ENCODE measurements at places on chromosomes 3 and 15. TPM values are rescaled to one million over a fixed set of nuclear protein-coding genes. Genes with fewer than 3 reads are reported as not detected.

DNA sequence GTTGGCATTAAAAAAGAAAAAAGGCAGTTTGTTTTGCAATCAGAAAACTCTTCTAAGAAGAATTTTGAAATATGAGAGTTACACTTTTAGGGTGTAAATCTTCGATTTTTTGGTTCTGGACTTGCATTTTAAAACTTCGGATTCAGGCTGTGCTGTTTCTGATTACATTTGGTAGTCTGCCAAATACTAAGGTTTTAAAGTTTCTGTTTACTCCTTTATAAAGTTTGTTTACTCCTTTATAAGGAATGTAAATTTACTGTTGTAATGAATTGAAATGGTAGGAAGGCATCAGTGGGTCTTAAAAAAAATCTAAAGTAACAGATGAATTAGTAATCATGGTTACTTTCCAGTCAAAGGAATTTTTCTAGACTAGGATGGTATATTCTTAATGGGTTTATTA, 14.1 kb downstream of the FXR1 start:
- peak; percentile 30 for DNase-seq

DNA sequence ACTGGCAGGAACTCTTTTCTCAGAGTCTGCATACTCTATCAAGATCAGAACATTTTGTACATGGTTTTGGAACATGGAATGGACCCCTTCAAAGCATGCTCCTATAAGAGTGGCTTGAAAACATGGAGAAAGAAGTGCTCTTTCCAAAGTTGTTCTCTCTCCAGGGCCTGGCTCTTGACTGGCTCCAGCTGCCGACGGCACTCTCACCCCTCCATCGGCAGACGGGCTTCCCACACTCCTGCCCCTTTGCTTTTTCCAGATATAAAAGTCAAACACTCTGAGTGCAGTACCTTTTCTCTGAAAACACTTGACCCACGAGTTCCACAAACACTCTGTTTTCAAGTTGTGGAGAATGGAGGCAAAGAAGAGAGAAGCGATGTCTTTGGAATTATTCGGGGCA, 72.5 kb upstream of the ONECUT1 start:
- DNase-seq: no peak

- no peak for DNase-seq
Observed at GRCh38 chr3:129333891-129334290, 55.2 kb downstream of the HMCES start.

DNA sequence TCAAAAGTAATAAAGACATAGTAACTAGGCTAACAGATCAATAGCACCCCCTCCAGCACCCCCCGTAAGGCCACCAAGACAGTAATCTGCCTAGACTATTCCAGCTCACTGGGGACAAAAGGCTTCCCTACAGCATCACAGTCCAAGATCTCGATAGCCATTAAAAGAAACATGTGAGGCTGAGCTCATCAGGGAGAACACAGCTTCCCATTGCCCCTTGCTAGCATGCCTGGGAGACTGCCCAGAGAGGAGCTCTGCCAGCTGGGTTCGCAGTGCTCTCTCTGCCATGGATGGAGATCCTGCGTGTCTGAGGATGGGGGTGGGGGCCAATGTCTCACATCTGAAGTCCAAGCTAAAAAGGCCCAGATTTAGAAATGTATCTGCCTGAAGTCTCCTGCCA, 17.8 kb downstream of the LRIG1 start:
- DNase-seq: no peak

DNA sequence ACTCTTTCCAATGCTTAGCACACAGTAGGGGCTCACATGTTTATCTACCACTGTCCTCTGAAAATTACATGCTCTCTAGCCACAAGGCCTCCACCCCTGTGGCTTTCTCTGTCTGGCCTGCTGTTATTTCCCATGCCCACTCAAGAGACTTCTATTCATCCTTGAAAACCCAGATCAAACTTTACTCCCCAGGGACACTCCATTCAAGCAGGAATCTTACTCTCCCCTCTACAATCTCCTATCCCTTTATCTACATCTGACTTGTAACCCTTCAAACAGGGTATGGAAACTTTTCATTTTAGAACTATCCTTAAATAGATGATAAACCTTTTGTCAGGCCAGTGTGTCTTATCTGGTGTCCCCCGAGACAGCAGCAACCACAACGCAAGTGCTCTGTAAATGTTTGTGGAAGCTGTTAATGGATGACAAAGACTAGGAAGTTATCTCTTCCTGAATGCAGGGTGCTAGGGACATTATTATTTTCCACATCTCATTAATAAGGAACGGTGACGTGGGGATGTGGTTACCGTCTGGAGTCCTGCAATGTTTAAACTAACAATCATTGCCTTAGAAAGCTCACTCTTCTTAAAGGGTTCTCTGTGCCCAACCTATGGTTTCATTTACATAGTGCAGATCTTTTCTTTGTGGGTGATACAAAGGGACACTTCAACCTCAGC, 322.3 kb downstream of the ARRDC4 start:
- DNase-seq: no peak

DNA sequence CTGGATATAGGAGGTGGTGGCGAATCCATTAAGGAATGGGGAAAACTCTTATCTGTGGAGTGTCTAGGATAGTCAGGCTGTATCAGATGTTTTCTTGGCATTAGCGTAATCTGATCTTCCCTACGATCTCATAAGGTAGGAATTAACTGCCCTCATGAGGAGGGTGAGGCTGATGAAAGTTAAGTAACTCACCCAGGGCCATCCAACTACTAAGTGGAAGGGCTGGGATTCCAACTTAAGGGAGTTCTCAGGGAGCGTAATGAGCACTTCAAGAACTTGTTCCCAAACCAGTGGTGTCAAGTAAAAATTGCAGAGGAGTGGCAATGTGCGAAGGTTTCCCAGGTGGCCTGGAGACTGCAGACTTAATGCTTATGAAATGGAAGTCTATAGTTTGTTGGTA, 55.9 kb upstream of the OSBPL11 start:
- DNase-seq: no peak

DNA sequence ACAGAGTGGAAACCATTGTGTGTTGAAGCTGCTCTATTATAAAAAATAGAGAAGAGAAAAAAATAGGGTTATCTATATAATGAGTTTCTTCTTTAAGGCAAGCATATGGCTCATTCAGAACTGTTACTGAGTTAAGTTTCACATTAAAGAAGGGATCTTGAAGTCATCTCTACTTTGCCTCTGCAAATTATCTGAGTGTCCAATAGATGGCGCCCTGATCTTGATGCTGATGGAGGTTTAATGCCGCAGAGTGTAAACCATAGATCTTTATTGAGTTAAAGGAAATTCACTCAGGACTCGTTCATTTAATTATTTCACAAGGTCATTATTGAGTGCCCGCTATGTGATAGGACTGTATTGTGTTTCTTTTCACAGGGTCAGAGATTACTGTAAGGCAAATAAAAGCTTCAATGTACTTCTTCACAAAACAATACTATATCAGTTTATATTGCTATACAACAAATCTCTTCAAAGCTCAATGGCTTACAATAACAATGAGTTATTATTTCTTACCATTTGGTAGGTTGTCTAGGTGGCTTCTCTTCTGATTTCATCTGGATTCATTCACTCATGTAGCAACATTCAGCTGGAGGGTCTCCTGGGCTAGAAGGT, 171.4 kb downstream of the NSUN3 start:
- DNase-seq: no peak

DNA sequence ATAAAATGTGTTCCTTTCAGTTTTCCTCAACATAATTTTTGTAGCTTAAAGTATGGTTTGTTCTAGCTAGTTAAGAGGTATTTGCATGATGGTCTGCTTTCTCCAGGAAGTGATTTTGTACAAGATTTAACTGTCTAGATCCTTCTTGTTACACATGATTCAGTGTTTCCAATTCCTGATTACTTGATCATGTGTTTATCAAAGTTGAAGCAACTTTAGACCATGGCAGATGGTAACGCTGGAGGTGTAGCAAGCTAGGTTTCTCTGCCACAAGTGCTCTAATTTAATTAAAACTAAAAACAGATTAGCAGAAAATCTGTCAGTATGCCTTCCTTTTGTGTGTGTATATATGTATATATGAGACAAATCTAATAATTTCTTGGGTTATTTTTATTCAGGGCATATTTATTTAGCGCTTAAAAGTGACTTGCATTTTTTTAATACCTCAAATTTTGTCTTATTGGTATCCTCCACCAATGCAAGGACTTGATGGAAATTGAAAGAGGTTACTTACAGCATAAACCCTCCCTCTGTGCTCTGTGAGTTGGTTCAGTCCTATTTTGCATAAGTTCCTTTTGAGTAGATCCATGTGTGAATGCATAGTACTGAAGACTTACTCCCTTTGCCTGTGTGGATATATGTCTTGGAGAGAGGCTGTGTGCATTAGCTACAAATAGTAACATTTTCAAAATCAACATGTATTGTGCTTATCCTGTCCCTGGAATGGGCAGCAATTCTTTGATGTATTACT, 157.3 kb upstream of the CGNL1 start:
- DNase-seq: no peak

- DNase-seq: peak; percentile 25
Observed at GRCh38 chr15:77282333-77282732, 137.6 kb downstream of the PEAK1 start.

The LYZL4 gene
- total RNA-seq: not detected

The TGM4 gene
- total RNA-seq: 0.05 TPM

The PLOD2 gene
- 109 TPM for total RNA-seq

The CLDN16 gene
- total RNA-seq: 0.08 TPM

The SHF gene
- total RNA-seq: 2.0 TPM

The LMAN1L gene
- not detected for total RNA-seq
